AG10803 (cell line): ENCODE measurements at places on chromosomes 1 and 21.
A peak's percentile ranks its signal among the peaks of the same experiment; 100 is the strongest.

DNA sequence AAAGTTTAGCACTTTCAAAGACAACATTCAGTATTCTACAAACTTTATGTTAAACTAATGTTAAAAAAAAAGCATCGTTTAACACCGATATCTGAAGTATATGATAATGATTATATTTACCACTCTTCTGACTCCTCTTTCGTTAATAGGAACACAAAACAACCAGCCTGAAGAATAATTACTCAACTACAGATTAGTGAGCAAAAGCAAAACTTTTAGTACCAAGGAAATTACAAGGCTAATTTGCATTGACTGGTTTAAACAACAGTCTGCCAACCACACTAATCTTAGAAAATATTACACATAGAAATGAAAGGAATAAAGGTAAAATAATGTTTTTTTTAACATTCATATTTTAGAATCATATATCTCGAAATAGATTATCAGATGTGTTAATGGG lies 500.7 kb downstream of the LMO4 start:
- no peak for DNase-seq

DNA sequence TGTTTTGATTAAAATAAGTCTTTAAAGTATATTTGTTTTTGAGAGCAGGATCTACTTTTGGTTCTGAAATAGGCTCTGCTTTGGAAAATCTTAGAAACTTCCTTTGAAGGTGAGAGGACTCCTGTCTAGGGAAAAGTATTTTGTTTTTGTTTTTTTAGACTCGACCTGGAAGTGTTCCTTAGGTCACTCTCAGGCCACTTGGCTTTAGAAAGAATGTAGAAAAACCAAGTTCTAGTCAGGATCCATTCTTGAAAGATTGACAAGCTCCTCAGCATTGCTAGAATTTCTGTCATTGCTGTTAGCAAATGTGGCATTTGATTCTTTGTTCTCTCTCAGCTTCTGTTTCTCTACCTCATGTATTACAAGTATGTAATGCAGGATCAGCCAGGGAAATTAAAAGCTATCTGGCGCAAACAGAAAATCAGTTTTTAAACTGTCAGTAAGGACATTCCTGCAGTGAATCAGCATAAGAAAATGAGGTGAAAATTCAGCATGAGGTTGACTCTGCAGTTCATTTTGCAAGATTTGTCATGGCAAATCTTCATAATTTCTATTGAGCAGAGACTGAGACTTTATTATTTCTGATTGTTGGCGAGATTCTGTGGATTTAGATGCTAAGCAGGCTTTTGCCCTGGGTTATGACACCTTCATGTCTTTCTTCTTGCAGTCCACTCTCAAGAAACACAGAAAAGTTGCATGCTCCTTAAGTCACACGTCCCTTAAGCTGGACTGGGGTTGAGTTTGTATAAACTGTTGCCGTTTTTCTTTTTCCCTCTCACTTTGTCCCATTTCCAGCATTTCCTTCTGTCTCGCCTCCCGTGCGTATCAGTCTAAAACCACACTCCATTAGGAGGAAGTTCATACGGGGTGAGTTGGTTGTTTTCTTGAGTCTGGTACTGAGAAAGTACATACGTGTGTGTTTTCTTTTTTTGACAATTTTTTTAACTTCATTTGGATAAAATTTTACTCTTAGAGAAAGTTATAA lies 12.6 kb downstream of the NTPCR start:
- DNase-seq: peak; percentile 66

DNA sequence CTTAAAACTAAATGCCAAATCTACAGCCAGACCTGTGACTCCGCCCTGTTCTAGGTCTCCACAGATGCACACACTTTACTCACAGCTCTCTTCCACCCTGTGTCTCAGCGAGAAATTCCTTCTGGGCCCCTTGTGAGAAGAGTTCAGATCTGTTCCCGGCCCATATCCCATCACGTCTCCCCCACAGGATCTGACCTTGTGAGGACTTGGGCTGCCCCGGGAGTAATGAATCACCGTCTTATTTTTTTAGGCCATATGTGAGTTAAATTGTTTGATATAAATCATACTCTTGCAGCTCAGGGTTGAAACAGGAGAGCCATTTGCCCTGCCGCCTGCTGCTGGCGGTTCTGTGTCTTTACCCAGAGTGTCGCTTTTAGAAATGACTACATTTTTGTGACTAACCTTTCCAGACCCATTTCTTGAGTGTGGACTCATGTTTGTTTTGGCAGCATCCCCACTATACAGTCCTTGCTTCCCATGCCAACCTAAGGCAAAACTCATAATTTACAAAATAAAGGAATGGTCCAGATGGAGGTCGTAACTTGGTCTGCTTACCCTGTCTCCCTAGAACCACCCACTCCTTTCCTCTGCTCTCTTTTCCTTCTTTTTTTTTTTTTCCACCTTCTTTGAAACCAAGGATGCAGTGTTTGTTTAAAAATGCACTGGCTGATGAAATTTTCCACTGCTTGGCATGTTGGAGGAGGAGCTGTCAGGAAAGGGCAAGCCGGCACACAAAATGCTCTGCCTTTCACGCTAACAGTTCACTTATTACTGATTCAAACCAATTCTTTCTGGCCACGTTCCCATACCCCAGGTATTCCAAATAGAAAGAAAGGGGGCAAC lies 98.0 kb upstream of the C1orf105 start:
- peak; percentile 96 for DNase-seq

GRCh38 chr1:230826166-230826875 lies 42.0 kb downstream of the C1orf198 start:
- peak; percentile 52 for DNase-seq

DNA sequence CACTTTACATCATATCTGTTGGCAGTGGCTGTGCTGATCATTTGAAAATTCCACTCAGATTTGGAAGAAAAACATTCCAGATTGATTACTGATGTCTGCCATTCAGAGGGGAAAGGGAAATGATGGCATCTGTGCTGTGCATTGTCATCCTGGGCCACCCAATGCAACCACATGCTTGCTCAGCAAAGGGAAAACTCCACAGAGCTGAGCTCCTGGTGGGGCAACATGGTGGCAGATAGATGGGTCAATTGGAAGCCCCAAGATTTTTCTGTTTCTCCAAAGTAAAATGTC lies 11.8 kb downstream of the OXCT2 start:
- no peak for DNase-seq
